ENCODE measurements at places on chromosomes 4 and X. TPM values are rescaled to one million over a fixed set of nuclear protein-coding genes. Genes with fewer than 3 reads are reported as not detected.

- no peaks in the 10 kb centered on the region for H3K27me3 ChIP-seq
- H3K4me3 ChIP-seq = no peak overlapping the region
- no peak for DNase-seq
- H3K27ac ChIP-seq = no peak overlapping the region
- H3K4me1 ChIP-seq = no peaks in the 10 kb centered on the region
These were observed 94.8 kb downstream of the KDR start for GRCh38 chr4:55030589-55030988.

- H3K4me1 ChIP-seq = peaks cover 5% of the 10 kb centered on the region
- H3K4me3 ChIP-seq = no peak overlapping the region
- no peaks in the 10 kb centered on the region for H3K36me3 ChIP-seq
These were observed 13.5 kb downstream of the ARHGAP24 start for GRCh38 chr4:85488416-85488815.

DNA sequence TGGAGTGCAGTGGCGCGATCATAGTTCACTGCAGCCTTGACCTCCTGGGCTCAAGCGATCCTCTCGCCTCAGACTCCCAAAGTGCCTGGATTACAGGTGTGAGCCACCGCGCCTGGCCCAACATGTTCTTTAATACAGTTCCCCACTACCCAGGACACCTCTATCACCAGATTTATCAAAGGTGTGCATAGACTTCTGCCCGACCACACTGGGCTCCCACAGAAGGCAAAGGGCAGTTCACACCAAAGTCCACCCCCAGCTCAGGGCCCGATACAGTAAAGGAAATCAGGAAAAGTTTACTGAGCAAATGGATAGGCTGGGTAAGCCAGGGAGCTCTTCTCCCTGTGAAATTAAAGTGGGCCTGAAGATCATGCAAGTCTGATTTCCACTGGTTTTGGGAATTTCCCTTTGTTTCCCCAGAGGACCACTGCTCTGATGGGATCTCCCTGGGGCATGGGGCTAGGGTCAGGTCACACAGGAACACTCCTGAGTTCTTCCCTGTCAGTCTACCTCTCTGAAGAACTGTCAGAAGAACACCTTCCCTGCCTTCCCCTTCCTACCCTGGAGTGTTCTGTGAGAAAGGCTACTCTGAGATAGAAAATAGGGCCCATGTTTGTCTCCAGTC is 17.7 kb upstream of the PIM2 start:
- no peaks in the 10 kb centered on the region for H3K27me3 ChIP-seq
- no peak overlapping the region for H3K4me3 ChIP-seq
- no peak for DNase-seq
- peaks cover 28% of the 10 kb centered on the region for H3K4me1 ChIP-seq
- peak overlapping the region; percentile 62 for H3K27ac ChIP-seq

GRCh38 chrX:35919536-35920309 is at the start of gene CFAP47:
CFAP47 (plus strand) TSS chrX:35919734; CDS start chrX:35919800, 66 bp downstream.
- H3K36me3 ChIP-seq = no peaks in the 10 kb centered on the region
- no peaks in the 10 kb centered on the region for H3K27me3 ChIP-seq
- no peaks in the 10 kb centered on the region for H3K4me1 ChIP-seq

The GAGE12H gene
- total RNA-seq = not detected

DNA sequence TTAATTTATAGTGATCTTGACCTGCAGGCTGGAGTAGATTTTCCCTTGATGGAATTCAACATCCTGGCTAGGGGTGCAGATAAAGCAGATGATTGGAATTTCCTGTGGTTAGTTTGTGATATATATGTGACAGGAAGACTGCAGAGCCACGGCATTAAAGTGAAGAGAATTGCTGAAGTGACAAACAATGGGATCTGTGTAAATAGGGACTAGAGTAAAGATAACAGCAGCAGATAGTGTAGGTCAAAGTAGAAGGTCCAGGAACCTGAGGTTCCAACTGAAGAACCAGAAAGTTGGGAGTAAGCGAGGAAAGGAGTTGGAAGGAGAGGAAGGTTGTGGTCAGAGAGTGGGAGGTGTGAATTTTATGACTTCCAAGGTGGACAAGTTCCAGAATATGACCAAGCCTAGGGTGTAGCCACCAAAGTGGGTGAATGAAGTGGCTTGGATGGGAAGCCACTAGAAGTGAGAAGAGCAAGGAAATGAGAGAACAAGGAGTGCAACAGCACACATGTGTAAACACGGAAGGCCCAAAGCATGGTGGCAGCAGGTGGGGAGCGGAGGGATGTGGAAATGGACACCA is 325.0 kb downstream of the RAB28 start:
- H3K27ac ChIP-seq = no peak overlapping the region
- H3K36me3 ChIP-seq = no peaks in the 10 kb centered on the region
- H3K4me1 ChIP-seq = no peaks in the 10 kb centered on the region
- H3K4me3 ChIP-seq = no peak overlapping the region
- no peaks in the 10 kb centered on the region for H3K27me3 ChIP-seq
- no peak for DNase-seq

The EBP gene
- total RNA-seq = 22.5 TPM

DNA sequence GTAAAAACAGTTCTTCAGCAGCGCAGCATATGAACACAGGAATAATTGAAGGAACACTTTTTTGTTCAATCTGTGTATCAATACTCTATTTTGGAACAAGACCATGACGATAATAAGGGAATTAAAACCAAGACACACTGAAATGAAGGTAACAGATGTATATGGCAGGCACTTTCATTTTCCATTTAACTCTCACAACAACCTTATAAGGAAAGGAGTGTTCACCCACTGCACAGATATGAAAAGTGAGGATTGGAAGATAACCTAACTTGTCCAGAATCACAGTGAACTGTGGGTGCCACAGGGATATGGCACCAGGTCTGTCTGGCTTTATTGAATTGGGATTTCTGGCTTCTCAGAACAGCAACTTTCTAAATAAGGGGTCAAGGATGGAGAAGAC is 153.3 kb downstream of the MID1IP1 start:
- no peak overlapping the region for H3K27ac ChIP-seq
- no peaks in the 10 kb centered on the region for H3K36me3 ChIP-seq
- no peak overlapping the region for H3K4me3 ChIP-seq
- DNase-seq = no peak

- no peaks in the 10 kb centered on the region for H3K27me3 ChIP-seq
- H3K4me3 ChIP-seq = no peak overlapping the region
- DNase-seq = no peak
- H3K4me1 ChIP-seq = no peaks in the 10 kb centered on the region
- H3K36me3 ChIP-seq = no peaks in the 10 kb centered on the region
- no peak overlapping the region for H3K27ac ChIP-seq
These were observed 79.4 kb upstream of the PITX2 start for GRCh38 chr4:110702326-110702725.

DNA sequence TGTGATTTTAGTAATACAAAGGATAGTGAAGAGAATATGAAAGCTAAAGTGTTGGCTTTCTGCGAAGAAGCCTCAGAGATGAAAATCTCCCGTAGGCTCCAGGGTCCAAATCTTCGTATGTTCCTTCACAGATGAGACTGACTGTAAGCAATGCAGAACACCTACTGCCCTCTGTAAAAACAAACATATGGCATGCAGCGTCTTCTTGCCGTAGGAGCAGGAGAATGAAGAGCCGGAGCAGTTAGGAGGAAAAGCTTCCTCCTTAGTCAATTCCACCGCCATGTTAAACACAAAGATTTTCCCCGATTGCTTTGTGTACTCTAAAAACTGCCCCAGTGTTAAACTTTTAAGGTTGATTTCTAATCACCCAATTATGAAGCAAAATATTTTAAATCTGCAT is 22.5 kb downstream of the RWDD4 start:
- H3K4me1 ChIP-seq = peaks cover 13% of the 10 kb centered on the region
- H3K27me3 ChIP-seq = no peaks in the 10 kb centered on the region
- H3K27ac ChIP-seq = peak overlapping the region; percentile 32
- peaks cover 3% of the 10 kb centered on the region for H3K36me3 ChIP-seq
- DNase-seq = no peak
- H3K4me3 ChIP-seq = peak overlapping the region; percentile 12

GRCh38 chr4:168221301-168221700 is 97.3 kb downstream of the DDX60 start:
- peak; percentile 9 for DNase-seq
- no peak overlapping the region for H3K27ac ChIP-seq
- H3K4me1 ChIP-seq = no peaks in the 10 kb centered on the region
- H3K36me3 ChIP-seq = no peaks in the 10 kb centered on the region

GRCh38 chrX:105725228-105725627 is 97.1 kb upstream of the NRK start:
- H3K4me1 ChIP-seq = no peaks in the 10 kb centered on the region
- no peaks in the 10 kb centered on the region for H3K27me3 ChIP-seq
- no peak overlapping the region for H3K27ac ChIP-seq
- no peak overlapping the region for H3K4me3 ChIP-seq

GRCh38 chr4:110735686-110736085 is 112.8 kb upstream of the PITX2 start:
- H3K27me3 ChIP-seq = no peaks in the 10 kb centered on the region
- DNase-seq = no peak
- H3K27ac ChIP-seq = no peak overlapping the region
- H3K4me1 ChIP-seq = no peaks in the 10 kb centered on the region
- H3K36me3 ChIP-seq = no peaks in the 10 kb centered on the region

The DCAF8L2 gene
- total RNA-seq = not detected

DNA sequence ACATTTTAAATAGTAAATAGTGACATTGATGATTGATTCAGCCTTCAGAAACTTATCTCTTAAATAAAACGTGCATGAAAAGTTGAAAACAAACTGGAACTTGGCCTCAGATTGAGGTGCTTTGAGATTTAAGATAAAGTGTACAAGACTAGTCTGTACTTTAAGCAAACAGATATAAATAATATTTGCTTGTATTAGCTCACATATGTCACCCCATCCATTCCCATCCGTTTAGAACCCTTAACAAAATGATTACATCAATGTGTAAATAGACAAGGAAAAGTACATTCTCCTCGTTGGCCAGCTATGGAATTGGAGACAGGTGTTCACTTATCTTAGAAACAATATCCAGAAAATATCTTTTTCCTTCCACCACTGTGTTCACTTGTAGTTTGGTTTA is 130.8 kb downstream of the BANK1 start:
- H3K4me1 ChIP-seq = no peaks in the 10 kb centered on the region
- no peak overlapping the region for H3K27ac ChIP-seq
- no peaks in the 10 kb centered on the region for H3K27me3 ChIP-seq
- no peak overlapping the region for H3K4me3 ChIP-seq
- no peaks in the 10 kb centered on the region for H3K36me3 ChIP-seq
- DNase-seq = no peak

The FGD1 gene
- total RNA-seq = 4.2 TPM

The PAGE4 gene
- total RNA-seq = not detected

The GAGE12J gene
- total RNA-seq = not detected

The SSX2B gene
- not detected for total RNA-seq
